ENCODE measurements at places on chromosomes 13 and 19.
A peak's percentile ranks its signal among the peaks of the same experiment; 100 is the strongest.

DNA sequence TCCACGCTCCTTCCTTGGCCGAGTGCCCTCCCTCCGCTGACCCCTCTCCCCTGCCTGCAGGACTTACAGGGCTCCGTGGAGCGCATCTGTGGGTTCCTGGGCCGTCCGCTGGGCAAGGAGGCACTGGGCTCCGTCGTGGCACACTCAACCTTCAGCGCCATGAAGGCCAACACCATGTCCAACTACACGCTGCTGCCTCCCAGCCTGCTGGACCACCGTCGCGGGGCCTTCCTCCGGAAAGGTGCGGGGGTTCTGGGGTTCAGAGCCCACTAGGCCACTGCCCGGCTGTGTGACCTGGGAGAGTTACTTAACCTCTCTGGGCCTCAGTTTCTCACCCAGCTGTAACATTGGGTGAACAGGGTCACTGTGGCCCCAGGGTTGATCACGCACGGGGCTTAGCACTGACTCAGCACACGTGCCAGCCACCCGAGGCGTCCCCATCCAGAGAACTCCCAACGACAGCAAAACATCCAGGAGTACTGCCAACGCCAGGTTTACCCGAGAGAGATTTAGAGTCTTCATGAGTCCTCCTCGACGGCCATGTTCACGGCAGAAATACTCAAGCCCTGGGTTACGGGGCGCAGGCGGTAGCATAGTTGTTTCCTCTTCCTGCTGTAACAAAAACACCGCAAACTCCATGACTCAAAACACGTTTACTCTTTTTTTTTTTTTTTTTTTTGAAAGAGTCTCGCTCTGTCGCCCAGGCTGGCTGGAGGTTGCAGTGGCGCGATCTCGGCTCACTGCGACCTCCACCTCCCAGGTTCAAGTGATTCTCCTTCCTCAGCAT is 9.7 kb upstream of the SPACA4 start:
- DNase-seq: no peak

DNA sequence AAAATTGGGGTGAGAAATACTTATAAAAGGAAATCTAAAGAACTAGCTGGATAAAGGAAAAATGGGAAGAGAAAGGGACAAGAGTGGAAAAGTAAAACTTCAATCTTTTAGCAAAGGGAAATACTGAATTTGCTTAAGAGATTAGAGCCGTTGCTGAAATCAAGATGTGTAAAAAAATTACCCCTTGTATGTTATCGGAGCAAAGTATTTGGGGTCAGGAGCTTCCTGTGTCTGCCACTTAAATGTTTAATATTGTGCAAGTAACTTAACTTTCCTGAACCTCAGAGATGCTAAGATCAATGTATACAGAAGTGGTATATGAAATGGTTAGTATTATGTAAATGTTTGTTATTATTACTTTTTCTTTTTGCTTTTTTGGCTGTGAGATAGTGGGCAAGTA is 51.6 kb downstream of the NDFIP2 start:
- no peak for DNase-seq

GRCh38 chr13:113152691-113152983 is 5.8 kb upstream of the PROZ start:
- DNase-seq: no peak

DNA sequence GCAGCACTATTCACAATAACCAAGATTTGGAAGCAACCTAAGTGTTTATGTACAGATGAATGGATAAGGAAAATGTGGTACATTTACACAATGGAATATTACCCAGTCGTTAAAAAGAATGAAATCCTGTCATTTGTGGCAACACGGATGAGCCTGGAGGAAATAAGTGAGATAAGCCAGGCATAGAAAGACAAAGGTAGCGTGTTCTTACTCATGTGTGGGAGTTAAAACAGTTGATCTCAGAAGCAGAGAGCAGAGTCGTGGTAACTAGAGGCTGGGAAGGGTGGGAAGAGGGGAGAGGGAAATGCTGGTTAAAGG is 29.5 kb downstream of the LILRB4 start:
- DNase-seq: no peak

DNA sequence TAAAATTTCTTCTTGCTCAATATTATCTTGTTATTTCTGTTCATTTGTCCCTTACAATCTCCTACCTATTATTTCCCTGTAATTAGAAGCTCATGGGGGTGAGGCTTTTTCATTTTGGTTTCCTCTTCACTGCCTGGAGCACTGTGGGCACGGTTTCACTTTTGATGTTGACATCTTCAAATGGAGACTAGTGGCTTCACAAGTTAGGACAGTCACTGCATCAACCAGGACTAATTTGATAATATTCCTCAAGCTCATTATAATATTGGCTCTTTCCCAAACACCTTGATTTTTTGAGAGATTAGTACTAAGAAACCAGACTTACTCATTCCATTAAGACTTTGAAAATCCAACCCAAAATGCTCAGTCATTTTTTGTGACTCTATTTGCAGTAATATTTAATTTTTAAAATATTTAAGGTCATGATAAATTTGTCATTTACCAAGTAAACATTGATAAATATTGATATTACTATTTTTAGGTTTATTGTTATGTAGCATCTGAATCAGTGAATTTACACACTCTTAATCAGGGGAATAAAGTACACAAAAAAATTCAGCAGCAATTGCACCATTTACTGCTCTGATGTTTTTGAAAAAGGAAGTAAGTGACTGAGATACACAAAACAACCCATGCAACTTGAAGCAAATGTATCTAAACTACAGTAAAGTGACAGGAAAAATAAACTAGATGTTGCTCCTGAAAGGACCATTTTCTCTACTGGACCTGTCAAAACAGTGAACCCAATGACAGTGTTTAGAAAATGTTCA is 28.8 kb upstream of the RCBTB2 start:
- no peak for DNase-seq

- DNase-seq: no peak
These were observed 8.9 kb upstream of the CRTC1 start for GRCh38 chr19:18674616-18675015.

GRCh38 chr19:3979289-3979673 is 6.0 kb downstream of the EEF2 start:
- no peak for DNase-seq

DNA sequence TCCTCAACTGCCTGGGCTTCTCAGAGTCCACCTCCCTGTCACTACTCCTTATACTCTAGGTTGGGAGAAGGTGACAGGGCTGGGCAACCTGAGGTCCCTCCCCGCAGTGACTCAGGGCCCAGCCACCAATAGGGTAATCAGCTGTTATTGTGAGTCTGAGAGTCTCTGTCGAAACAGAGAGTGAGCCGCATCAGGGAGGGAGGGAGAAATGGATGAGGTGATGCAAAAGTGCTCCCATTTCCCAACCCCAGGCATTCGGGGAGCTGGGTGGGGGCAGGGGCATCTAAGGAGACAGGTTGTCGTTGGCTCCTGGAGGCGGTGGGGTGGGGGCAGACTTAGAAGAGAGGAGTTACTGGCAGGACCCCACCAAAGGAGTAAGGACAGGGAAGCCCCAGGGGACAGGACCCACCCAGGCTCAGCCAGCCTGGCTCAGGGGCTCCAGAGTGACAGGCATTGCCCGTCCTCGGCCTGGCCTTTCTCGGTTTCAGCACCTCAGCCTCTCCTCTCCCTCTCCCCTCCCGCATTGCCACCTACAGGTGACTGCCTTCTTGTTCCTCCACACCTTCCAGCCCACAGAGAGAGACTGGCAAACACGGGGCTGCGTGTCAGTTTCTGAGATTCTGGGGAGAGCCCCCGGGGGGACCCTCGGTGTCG is at the start of gene DMKN:
DMKN (minus strand) TSS at position 22 of the 654 bp plus-strand sequence. CDS start 174 bp downstream, outside the sequence.
- DNase-seq: no peak

DNA sequence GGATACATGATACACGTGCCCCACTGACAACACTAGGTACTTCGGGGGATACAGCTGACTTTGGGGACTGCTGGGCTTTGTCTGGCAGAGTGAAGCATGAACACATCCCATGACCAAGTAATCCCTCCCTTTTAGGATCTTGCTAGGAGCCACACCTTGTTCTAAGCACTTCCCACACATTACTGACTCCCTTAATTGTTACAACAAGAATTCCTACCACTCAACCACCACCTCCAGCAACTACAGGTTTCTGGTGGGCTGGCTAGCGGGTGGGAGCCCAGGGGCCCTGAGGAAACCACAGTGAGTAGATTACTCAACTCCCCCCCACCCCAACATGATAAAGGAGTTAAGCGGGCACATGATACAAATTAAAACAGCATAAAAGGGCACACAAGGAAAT is 7.2 kb upstream of the SLC35E1 start:
- no peak for DNase-seq

- DNase-seq: no peak
These were observed 33.8 kb upstream of the MEDAG start for GRCh38 chr13:30872276-30872594.

GRCh38 chr13:59373341-59373740 is 790.4 kb downstream of the DIAPH3 start:
- no peak for DNase-seq

DNA sequence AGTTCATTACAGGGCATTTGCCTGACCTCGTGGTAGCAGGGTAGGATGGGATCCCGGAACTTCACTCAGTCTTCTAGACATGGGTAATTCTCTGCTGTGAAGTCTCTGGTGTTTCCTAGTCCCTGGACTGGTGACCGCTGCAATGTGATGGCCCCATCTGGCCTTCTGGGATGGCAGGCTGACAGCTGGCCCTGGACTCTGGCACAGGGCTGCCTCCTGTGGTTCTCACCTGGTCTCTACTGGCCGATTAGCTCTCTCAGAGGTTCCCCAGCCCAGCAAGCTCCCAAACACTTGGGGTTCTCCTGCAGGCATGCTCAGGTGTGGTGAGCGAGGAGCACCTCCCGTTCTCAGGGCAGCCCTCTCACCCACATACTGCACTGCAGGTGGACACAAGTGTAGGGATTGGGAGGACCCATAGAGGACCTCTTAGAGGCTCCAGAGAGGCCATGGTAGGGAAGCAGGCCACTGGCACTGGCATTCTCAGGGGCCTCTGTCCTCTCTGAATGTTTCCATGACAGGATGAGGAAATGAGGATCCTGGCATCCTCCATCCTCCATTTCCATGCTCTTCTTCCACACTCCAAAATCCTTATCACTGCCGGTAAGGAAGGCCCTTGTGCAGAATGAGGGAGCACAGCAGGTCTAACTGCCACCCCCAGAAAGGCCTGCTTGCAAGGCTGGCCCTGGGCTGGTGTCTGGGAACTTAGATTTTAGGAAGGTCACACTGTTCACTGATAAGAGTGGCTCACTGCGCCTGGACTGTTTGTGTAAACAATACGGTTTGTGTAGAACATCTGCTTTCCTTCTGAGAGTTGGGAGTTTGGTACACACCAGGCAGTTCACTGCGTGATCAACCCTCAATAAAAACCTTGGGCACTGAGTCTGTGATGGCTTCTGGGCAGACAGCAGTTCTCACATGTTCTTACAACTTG is 31.5 kb upstream of the FARP1 start:
- no peak for DNase-seq

DNA sequence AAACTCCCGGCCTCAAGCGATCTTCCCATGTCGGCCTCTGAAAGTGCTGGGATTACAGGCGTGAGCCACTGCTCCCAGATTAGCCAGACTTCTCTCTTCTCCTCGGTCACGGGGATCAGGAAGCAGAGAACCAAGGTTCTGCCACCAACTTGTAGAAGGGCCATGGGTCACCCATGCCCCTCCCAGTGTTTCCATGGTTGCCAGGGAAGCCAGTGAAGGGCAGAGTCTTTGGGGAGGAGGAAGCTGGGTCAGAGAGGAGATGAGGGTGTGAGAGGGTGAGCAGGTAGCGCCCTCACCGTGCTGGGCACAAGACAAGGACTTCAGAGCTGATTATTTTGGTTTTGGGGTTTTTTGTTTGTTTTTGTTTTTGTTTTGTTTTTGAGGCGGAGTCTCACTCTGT is 77.1 kb downstream of the GNG7 start:
- DNase-seq: no peak

GRCh38 chr19:12797141-12797587 is 4.4 kb downstream of the PRDX2 start:
- DNase-seq: no peak

DNA sequence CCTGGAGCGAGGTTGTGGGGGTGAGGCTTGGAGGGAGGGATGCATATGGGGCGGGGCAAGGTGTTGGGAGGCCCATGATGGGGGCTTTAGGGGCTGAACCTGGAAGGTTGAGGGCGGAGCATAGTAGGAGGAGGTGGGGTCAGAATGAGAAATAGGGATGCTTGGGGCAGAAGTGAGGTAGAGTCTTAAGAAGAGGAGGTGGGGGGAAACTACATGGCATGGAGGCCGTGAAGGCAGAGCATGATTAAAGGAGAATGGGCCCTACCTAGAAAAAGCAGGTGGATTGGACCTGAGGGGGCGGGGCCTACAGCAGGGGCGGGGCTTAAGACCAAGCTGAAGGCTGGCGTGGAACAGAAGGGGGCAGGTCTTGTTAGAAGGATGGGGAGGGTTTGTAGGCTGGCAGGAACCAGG is 799 bp downstream of the NR1H2 start:
- no peak for DNase-seq

DNA sequence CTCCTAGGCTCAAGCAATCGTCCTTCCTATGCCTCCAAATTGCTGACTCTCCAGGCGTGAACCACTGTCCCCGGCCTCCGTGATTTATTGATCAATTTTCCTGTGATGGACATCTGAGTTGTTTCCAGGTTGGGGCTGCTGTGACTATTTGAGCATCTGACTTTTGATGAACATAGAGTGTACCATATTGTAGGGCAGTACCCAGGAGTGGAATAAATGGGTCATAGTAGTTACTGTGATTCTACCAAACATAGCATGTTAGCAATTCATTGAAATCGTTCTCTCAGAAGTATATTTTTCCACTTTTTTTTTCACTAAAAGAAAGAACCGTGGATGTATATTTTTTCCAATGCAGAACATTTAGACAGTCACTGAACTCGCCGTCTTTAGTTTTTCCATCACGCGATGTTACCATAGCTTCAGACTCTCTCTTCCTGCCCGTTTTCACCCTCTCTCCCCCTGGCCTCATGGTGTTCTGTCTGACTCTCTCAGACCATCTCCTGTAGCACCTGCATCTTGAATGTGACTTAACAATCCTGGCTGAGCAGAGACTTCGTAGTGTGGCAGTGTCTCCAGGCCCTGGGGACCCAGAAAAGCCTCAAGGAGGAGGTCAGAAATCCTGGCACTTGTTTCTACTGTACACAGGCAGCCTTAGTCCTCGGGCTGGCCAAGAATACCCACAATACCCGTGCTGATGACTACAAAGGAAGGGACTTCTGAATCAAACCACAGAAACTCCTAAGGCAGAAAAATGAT is 3.2 kb upstream of the RASGRP4 start:
- no peak for DNase-seq

GRCh38 chr19:1767464-1767933 is 14.2 kb downstream of the ONECUT3 start:
- DNase-seq: peak; percentile 34

DNA sequence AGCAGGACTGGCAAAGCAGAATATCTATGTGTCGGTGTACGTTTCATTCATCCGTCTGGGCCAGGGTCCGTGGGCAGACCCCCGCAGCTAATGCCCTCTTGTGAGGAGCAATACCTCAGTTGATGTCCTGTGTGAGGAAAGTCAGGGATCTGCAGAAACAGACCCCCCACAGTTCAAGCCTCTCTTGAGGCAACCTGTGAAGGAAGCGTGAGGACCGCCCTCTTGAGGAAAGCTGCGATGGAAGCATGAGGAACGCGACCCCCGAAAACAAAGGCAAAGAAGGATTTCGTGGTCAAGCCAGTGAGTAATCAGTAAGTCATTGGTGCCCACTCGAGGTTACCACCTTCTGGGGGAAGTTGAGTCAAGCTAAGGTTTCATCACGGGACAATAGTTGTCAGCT is 20.9 kb upstream of the ZNF83 start:
- DNase-seq: no peak

Data from activated naive CD8-positive, alpha-beta T cell treated with anti-CD3 and anti-CD28 coated beads, Interleukin-2, amount 50 U/mL, for 16 hours (primary cell).